HTR-8/SVneo (cell line): ENCODE measurements at places on chromosomes 4 and X.

GRCh38 chr4:87317527-87317926, 5.2 kb downstream of the HSD17B13 start:
- no peak for DNase-seq

DNA sequence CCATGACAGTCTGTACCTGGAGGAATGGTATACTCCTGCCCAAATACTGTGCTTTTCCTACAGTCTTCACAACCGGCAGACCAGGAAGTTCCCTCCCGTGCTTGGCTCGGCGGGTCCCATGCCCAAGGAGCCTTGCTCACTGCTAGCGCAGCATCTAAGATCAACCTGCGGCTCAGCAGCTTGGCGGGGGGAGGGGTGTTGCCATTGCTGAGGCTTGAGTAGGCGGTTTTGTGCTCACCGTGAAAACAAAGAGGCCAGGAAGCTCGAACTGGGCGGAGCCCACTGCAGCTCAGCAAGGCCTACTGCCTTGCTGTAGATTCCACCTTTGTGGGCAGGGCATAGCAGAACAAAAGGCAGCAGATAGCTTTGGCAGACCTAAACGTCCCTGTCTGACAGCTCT, 152.7 kb downstream of the TEX11 start:
- DNase-seq: no peak

DNA sequence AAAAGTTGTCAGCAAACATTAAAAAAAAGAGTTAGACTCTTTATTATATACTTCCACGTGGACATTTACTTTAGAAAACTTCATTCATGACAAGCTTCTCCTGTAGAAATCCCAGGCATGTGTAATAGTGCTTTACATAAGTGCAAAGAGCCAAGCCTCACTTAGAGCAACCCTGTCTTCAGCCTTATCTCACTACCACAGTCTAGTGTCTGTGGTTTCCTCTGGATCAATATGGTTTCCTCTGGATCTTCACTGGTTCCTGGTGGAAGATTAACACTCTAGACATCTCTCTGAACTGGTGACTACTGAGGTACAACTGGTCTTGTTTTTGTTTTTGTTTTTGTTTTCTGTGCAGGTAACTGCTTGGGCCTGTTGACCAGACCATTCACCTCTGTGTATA, 18.4 kb upstream of the ARMCX5 start:
- no peak for DNase-seq

DNA sequence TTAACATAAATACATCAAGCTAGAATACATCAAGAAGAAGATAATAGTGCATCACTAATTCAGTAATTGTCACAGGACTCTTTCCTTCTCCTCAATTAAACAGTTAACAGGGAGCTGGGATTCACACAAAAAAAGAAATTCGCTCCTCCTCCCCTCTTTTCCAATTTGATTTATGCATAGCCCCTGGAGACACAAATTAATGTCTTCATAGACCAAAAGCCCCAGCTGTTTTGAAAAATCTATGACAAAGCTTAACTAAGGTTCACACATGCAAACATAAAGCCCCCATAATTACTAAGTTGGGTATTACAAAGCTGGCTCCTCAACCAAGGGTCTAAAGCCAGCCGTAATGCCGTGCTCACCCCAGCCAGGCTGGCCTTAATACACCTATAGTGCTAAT, 61.2 kb downstream of the ENOX2 start:
- DNase-seq: no peak

GRCh38 chr4:7323461-7323871, 111.3 kb downstream of the PSAPL1 start:
- no peak for DNase-seq
